ENCODE measurements at places on chromosomes 3 and 15.
A peak's percentile ranks its signal among the peaks of the same experiment; 100 is the strongest.

- DNase-seq: peak; percentile 24
Measured at GRCh38 chr15:57541805-57542504, 49.7 kb upstream of the MYZAP start.

DNA sequence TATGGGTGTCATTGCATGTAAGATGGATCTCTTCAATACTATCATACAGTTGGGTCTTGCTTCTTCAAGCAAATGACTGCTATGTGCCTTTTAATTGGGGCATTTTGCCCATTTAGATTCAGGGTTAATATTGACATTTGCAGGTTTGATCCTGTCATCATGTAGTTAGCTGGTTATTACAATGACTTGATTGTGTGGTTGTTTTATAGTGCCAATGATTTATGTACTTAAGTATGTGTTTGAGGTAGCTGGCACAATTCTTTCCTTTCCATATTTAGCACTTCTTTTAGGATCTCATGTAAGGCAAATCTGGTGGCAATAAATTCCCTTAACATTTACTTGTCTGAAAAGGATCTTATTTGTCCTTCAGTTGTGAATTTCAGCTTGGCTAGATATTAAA, 267.5 kb downstream of the VGLL3 start:
- no peak for DNase-seq

- DNase-seq: no peak
Measured at GRCh38 chr3:180624714-180625113, 22.8 kb downstream of the TTC14 start.

DNA sequence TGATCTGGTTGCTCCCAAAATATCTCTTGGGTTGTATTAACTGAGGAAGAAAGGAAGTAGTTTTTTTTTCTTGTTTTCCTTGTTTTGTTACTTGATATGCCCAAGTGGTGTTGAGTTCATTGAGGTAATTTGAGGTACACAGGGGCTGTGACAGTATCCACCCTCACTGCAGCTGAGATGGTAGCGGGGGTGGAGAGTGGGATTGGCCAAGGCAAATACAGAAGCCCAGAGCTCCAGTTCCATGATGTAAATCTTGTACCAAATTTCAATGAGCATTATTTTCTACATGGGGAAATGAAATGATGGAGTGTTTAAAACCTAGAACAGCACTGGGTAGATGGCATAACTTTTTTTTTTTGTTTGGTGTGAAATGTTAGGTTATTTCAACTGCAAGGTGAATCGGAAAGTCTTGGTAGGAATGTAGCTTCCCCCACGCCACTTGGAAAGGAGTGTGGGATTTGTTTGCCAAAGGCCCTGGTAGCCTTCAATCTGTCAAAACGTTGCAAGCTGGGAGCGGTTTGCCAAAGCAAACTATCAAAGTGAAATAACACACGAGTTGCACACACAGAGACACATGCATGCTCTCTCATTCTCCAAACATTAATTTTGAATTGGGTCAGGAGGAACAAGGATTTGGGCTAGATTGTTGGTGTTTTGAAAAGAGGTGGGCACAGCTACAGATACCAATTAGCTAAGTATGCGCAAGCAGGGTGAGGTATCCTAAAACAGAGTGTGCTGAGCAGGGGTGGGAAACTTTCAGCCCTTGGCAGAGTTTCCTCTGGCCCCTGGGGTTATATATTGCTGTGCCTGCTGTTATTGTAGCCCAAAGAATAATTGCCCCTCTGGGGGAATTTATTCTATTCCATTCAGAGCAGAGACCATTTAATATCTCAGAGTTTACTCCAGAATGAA, 34.6 kb downstream of the THSD4 start:
- no peak for DNase-seq

DNA sequence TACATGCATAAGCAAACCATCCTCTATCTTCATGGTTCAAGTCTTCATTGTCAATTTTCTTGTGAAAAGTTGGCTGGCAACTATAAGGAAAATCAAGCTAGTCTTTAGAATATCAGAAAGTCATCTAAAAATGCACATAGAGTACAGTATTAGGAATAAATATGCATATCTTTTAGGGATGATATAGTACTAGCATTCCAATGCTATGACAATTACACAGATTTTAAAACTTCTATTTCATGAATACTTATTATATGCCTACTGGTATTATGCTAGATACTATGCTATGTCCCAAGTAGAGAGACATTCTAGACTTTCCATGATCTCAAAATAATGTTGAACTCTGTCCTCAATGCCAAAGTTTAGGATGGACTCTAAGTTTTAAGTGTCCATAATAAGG, 81.3 kb upstream of the NAALADL2 start:
- DNase-seq: no peak

GRCh38 chr15:89404023-89404422, 69.4 kb upstream of the POLG start:
- DNase-seq: no peak

DNA sequence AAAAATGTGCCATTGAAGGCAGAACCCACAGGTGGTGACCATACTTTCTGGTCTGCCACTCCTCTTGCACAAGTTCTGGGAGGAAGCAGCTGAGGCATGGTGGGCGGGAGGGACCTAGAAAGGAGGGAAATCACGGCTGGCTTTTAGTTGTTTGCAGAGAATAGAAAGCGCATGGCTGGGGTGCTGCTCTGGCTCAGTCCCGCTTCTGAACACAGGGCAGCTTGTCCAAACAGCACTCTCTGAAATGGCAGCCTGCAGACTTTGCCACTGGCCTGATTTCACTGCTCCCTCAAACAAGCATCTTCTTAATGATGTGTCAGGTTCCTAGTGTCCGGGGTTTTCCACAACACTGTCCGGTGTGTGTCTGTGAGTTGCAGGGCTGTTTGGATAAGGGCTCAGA, 76.7 kb downstream of the AAGAB start:
- DNase-seq: no peak

DNA sequence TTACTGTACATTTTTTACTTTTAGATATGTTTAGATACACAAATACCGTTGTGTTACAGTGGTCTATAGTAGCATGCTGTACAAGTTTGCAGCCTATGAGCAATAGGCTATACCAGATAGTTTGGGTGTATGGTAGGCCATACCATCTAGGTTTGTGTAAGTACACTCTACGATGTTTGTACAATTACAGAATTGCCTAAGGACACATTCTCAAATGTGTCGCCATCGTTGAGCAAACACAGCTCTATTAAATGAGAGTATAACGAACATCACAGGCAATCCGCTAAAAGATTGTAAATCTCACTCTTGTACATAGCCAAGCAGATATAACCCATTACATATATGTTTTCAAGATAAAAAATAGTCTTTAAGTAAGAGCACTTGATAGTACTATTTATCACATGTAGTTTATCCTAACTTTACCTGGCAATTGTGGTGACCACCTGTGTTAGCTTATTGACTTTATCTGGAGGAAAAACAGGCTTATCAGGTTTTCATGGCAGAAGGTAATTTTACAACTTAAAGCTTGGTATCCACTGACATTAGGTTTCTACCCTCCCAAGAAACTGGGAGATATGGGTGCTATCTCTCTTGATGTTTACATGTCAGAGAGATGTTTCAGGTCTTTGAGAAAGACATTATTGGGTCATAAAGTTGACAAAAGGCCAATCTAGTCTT, 898.7 kb downstream of the NSUN3 start:
- no peak for DNase-seq

- DNase-seq: peak; percentile 77
Measured at GRCh38 chr15:70111203-70112073, 13.7 kb upstream of the TLE3 start.

DNA sequence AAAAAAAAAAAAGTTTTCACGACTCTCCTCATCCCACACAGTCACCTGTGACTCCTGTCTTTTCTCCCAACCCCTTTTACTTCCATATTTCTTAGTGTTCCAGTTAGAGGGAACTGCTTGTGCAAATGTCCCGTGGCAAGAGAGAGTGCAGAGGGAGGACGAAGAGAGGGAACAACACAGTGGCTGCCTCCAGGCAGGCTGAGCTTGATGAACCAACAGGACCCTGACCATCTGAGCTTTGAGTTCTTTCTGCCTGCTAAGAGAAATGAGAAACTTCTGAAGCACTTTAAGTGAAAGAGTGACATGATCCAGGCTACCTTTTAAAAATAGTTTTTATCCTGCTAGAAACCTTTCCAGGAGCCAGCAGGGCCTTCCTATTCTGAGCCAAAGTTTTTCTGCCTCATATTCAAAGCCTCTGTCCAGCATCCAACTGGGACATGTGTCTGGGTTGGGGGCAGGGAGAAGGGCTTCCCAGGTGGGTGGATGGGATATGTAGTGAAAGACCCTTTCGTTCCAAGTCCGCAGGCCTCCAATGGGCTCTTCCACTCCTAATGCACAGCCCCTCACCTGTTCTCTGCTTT, 239.9 kb downstream of the OPA1 start:
- DNase-seq: no peak

GRCh38 chr15:79122991-79123390, 32.4 kb upstream of the RASGRF1 start:
- DNase-seq: no peak

DNA sequence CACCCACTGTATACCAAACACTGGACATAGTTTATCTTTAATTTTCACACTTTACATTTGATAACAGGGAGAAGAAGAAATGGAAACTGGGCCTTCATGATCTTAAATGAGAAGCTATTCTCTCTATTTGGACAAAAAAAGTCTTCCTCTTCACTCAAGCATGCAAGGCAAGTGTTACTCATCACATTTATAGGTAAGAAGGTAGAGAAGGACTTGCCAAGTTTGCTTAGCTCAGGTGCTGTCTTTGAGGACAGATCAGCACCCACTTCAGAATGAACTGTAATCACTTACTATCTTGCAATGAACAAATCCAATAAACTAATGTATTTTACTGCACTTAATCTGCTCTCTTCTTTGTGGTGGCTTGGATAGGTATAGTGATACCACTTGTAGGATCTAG, 1.1 kb upstream of the MYH15 start:
- DNase-seq: no peak

- no peak for DNase-seq
Measured at GRCh38 chr15:74786551-74787165, 4.8 kb downstream of the CSK start.

- DNase-seq: no peak
Measured at GRCh38 chr3:95733336-95733735, 1081.1 kb upstream of the EPHA6 start.

- no peak for DNase-seq
Measured at GRCh38 chr3:182909318-182910040, 70.9 kb downstream of the DCUN1D1 start.

GRCh38 chr3:120418866-120419490, 31.8 kb downstream of the FSTL1 start:
- peak; percentile 16 for DNase-seq

DNA sequence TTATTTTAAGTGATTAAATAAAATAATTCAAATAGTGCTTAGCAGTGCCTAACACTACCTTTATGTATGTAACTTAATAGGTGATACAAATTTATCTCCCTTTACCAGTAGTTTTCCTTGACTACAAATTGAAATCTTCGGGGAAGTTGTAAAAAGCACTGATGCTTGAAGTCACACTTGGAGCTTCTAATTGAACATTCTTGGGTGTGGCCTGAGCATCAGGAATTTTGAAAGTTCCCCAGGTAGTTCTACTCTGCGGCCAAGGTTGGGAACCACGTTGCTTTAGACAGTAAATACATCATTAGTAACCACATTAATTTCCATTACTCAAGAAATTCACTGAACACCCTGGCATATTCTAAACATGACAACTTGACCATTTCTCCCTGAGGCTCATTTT, 351.4 kb downstream of the CNTN6 start:
- no peak for DNase-seq

DNA sequence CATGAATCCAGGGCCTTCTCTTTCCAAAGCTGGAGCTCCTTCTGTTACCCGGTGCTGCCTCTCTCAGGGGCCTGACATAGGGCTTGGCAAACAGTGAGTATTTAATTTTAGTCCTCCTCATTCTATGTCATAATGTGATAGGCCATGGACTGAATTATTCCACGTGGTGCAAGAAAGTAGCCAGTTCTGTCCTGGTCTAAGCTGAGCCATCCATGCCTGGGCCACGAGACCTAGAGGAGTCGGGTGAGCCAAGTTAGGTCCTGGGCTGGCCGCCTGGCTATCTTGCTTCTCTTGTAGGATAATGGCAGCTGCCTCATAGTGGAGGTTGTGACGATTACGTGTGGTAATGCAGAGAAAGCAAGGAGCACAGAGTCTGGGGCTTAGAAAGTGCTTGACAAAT, 170.6 kb downstream of the FAM43A start:
- DNase-seq: no peak

GRCh38 chr3:33940736-33941135, 142.3 kb downstream of the PDCD6IP start:
- no peak for DNase-seq

GRCh38 chr15:96234109-96234892, 96.2 kb upstream of the NR2F2 start:
- no peak for DNase-seq

DNA sequence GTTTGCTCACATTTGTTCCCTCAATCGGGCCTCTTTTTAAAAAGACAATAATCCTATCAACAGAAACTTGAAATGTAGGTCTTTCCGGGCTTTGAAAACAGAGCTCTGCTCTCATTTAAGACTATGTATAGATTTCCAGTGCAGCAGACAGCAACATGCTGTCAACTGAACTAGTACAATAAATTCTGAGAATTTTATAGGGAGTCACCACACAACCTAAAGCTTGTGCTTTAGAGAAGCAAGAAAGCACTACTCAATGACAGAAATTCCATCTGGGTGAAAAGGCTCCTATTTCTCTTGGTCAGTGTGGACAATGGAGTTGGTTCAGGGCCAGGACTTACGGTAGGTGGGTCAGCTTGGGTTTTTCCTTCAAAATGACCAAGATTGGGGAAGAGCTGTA, 583.5 kb downstream of the ROBO1 start:
- no peak for DNase-seq

DNA sequence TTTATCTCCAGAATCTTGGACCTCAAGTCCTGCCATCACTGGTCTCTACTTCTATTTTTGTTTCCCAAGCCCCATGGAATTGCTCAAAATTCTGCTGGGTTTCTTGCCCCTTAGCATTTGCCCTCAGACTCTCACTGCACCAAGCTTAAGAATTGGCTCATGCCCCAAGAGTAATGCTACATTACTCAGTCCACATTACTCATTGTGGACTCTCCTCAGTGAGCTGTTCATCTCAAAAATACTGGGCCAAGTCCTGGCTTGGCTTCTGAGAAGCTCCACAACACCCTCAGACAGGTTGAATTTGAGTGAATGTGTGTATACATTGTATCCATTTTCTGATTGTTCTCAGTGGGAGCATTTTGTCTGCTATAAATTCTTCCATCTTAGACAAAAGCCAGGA, 364.4 kb upstream of the ARHGEF26 start:
- no peak for DNase-seq

GRCh38 chr3:45929042-45929679, 14.1 kb upstream of the CXCR6 start:
- peak; percentile 4 for DNase-seq

GRCh38 chr3:64289622-64290021, 64.4 kb upstream of the PRICKLE2 start:
- no peak for DNase-seq

DNA sequence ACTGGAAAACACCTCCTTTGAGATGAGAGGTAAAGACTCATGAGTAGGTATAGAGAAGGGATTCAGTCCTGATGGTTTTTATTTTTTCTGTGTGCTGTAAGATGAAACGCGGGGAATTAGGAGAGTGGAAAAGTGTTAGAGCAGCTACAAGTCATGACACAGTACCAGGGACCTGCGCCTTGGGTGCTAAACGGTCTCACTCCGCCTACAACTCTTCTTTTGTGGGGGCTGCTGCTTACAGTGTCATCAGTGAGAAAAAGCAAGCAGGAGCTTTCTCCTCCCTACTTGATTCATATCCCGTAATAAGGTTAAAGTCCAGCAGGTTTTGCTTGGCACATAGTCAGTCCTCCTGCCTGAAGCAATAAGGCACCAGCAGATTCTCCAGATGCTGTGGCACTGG, 39.1 kb downstream of the RASGRP1 start:
- DNase-seq: no peak

Data from anterior cingulate cortex (tissue), 58 donors.